Stimulated activated naive B cell treated with anti-CD40 and anti-IgM and Interleukin-4, amounts not matched to agents 10 μg/mL and 1 μg/mL and 100 μg/mL, for 72 hours (primary cell): ENCODE measurements at places on chromosomes 5 and 9.

DNA sequence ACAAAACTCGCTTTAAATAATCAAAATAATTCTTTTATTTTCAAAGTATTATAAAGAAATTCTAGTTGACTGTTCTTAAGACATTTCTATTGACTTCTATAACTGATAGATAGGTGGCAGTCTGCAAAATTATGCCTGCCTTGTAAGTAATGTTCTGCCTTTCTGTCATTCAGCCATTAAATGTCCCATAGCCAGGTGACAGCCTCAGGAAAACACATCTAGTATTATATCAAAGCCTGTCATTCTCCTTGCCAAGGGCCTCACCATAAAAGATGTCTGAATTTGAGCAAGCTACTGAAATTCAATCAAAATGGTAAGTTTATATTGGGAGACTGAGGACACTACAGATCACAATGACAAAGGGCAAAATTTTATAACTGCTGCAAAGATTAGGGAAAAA is 170.4 kb upstream of the COX7C start:
- DNase-seq: no peak

DNA sequence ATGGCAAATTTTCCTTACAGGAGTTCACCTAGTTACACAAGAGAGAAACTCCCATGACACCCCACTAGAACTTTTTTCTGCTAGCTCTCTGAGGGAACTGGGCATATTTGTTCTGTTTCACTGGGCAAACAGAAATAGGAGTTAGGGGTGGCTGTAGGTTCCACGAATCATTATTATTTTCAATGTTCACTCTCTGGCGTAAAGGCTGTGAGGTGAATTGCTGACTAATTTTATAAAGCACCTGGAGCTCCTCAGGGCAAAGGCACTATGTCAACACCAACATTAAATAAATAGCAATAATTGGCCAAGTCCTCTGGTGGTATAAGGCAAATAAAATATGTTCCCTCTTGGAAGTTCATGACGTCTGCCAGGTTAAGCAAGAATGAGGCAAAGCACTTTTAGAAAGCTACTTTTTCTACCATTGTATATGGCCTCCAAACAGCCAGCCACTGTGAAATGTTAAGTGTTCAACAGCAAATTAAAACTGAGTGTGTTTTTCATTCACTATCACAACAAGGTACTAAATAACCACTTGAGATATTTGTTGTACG is 344.6 kb downstream of the PDE4D start:
- DNase-seq: no peak

GRCh38 chr5:3365501-3366215 is 230.0 kb upstream of the IRX1 start:
- DNase-seq: no peak

DNA sequence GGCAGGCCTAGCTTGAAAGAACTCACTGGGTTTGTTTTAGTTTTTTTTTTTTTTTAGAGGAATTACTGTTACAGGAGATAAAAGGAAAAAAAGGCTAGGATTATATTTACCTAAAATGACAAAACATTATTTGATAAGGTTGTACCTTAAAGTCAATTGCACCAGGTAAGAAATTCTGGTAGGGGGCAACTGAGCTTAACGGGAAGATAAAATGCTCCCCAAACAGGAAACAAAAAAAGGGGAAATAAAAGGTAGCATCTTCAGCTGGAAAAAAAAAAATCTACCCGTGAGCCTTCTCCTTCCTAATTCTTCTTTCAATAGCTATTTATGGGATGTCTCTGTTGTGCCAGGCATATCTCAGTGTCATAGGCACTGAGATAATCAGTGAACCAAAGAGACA is 164.5 kb downstream of the PIK3R1 start:
- no peak for DNase-seq

- DNase-seq: no peak
Measured at GRCh38 chr5:91188755-91189154, 194.4 kb downstream of the ARRDC3 start.

DNA sequence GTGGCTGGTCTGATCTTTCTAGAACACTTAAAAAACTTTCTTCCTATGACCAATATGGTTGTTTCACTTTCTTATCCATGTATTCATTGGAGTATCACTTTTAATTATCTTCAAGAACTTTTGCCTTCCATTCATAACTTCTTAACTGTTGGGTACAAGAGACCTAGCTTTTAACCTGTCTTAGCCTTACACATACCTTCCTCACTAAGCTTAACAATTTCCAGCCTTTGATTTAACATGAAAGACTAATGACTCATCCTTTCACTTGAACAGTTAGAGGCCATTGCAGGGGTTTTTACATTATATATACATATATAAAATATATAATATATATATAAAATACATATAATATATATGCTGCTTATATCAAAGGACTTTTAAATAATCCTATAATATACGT is 57.9 kb downstream of the ABHD17B start:
- no peak for DNase-seq

DNA sequence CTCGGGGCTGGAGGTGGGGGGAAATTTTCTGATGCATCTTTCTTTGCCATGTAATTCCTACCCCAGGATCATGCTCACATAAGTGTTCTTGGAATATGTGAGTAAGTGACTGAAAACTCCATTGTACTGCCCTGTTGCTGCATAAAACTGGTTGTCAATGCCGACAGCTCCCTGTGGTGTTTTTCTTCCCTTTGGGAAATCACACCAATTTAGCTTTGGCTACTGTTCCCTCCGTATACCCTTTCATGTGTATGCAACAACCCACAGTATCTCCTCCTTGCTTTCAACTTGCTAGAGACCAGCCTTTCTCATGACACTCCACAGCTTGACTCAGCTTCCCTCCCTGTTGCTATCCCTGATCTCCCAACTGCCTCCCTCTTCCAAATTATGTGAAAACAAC is 240.6 kb downstream of the TRIM32 start:
- no peak for DNase-seq

DNA sequence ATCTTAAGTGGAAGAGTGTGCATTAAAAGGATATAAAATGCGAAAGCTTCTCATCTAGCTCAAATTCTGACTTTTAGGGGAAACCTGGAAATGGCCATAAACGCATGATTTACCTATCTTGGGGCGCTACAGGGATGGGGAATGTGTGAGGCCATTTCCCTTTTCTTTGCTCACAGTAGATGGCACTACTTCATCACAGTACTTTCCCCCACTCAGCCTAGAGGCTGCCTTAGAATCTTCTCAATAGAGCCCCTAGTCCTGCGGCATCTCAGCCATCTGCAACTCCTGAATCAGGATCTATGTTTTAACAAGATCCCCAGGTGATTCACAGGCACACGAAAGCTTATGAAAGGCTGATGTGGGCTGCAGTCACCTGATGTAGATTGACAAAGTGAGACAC is 110.8 kb downstream of the LHFPL2 start:
- DNase-seq: no peak

DNA sequence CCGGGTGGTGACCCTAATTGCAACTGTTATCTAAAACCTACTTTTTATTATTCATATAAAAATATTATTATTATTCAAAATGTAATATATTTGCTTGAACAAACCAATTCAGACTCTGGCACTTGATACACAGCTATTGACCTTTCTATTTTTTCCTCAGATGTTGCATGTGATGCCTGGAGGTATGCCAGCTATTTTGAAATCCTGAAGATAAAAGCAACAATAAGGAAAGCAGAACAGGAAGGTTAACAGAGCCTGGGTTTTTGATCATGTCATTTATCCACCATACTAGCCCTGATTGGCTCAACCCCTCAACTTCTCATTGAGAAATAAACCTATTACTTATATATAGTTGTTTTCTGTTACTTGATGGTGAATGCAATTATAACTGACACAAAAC is 340.9 kb upstream of the KIF2A start:
- DNase-seq: no peak

DNA sequence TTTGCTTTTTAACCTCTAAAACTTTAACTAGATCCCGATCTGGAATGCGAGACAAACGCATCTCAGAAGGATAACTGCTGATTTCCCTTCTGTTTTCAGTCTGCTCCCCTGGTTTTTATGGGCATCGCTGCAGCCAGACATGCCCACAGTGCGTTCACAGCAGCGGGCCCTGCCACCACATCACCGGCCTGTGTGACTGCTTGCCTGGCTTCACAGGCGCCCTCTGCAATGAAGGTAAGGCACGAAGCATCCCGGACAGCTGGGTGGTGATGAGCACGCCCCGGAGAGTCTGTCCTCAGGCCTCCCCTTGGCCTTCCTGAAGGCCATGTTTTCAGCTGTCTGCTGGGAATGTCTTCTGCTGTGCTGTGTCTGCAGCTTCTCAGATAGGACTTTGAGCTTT is 82.9 kb upstream of the PRRC1 start:
- no peak for DNase-seq

GRCh38 chr9:92426501-92427145 is 2.4 kb upstream of the OMD start:
- no peak for DNase-seq

GRCh38 chr9:77014597-77015263 is 4.7 kb upstream of the FOXB2 start:
- no peak for DNase-seq

GRCh38 chr9:136697821-136698526 is 10.7 kb upstream of the AGPAT2 start:
- DNase-seq: no peak

DNA sequence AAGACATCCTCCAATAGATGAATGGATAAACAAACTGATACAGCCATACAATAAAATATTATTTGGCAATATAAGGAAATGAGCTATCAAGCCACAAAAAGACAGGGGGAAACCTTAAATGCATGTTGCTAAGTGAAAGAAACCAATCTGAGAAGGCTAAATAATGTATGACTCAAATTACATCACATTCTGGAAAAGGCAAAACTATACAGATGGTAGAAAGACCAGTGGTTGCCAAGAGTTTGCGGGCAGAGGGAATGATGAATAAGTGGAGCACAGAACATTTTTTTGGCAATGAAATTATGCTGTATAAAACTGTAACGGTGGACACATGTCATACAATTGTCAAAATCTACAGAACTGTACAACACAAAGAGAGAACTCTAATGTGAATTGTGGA is 63.3 kb downstream of the CSF2 start:
- no peak for DNase-seq

DNA sequence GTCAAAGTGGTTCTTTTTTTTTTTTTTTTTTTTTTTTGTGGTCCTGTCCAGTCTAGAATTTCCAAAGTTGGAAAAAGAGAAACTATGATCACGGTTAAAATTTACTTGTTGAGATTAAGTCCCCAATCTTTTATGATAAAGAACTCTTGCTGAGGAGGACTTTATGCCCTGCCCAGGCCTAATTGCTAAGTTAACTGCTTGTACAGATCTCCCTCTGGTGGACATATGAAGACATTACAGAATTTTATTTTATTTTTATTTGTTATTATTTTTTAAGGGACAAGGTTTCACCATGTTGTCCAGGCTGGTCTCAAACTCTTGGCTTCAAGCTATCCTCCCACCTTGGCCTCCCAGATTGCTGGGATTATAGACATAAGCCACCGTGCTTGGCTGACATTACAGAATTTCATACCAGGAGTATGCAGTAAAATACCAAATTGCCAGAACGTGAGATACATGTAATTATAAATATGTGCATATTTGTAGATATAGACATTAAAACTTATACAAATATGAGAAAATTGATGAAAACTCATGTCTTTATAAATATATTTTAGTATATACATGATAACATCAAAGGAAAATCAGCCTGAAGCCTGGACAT is 91.2 kb downstream of the RFK start:
- no peak for DNase-seq

DNA sequence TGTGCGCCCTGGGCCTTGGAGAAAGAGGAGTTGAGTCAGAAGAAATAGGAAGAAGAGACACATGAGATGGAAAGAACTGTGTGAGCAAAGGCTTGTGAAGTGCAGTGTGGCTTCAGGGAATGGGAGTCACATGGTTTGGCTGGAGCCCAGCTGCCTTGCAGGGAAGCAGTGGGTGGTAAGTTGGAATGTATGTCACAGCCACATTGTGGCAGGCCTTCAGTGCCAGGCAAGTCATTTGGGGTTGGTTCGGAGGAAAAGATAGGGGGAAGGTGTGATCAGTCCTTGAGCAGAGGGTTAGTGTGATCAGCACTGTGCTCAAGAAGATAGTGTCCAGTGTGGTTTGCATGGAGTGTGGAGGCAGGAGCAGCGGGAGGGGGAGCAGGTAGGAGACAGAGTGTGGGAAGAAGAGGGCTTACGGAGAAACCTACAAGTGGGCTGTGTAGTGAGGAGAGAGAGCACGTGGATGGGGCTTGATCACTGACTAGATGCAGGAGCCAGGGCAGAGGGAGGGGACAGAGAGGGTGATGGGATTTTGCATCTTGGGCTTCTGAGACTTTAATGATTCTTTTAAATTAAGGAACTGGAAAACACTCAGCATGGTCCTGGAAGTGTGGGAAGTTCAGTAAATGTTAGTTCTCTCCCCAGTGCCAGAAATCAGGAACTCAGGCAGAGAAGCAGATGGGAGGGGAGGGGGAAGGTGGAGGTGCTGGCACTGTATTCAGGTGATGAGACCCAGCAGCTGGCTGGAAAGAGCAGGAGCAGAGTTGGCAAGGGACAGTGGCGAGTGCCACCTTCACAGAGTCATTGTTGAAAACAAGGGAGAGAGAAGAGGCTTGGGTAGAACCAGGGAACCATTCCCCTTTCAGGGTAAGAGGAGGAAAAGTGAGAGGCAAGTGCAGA is 46.6 kb downstream of the ARHGAP26 start:
- DNase-seq: no peak

- DNase-seq: no peak
Measured at GRCh38 chr5:149789835-149790234, 59.7 kb downstream of the PPARGC1B start.

- DNase-seq: no peak
Measured at GRCh38 chr5:31361234-31361633, 167.7 kb downstream of the CDH6 start.

DNA sequence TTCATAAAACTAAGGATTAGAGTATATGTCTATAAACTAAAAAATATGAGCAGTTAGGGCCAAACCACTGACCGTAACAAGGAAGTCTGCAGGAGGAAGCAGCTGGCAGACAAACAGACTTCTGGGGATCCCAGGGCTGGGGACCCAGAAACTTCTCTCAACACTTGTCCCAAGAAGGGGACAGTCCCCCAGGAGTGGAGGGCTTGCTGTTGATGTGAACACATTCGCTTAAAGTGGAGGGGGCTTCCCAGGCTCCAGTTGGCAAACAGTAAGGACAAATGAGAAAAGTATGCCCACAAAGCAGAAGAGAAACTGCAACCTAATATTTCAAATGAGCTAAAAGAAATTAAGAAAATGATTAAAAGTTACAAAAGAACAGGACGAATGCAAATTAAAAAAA is 83.7 kb downstream of the PDE8B start:
- peak; percentile 13 for DNase-seq
